Activated CD8-positive, alpha-beta memory T cell treated with anti-CD3 and anti-CD28 coated beads for 4 hours (primary cell): ENCODE measurements at places on chromosomes 11 and 22.

- DNase-seq, result no peak
These were observed 124.4 kb upstream of the PGR start for GRCh38 chr11:101254037-101254436.

DNA sequence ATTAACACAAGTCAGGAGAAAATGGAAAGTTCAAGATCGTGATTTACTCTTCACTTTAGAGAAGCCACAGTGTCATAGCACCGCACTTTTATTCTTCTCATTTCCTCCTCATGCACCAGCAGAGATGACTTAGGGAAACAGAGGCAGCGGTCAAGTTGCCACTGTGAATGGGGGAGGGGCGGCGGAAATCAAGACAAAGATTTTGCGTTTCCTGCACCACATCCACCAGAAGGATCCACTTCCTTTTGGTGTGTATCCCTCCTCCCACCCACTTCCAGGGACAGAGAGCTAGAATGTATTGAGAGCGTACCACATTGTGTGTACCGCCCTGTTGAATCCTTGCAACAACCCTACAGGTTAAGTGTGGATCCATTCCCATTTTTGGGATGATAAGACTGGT lies 21.8 kb downstream of the TSPAN18 start:
- DNase-seq, result no peak

DNA sequence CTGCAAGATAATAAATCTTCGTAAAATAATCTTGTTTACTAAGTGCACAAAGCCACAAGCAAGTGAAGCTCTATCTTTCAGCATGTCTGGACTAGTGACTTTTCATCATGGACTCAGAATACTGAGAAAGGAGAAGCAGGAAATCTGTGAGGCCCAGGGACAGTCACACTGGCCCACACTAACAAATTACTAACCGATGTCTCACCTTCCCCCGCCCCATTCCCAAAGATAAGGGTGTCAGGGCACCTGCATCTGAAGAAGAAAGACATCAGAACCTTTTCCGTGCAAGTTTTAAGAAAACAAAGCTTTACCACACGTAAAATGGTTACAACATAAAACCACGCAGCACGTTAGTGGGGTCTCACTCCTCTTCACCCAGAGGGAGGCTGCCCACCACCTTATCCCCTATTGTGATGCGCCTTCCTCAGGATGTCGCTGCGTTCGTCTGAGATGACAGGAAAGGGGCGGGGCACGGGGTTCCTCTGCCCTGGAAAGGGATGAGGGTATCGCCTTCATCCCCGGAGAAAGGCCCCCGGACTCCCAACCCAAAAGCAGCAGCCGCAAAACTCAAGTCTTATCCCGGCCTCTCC lies 616 bp downstream of the BTBD10 start:
- DNase-seq, result peak; percentile 30

DNA sequence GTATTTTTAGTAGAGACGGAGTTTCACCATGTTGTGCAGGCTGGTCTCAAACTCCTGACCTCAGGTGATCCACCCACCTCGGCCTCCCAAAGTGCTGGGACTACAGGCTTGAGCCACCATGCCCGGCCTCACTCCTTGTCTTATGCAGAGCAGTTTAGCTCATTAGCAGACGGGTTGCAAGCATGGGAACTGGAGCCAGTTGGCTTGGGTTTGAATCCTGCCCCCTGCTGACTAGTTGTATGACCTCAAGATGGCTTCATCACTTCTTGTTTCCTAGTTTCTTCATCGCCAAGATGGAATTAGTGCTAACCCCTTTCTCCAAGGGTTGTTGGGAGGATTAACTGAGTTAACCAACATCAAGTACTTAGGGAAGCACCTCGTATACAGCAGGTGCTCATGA lies 23.4 kb upstream of the RASD2 start:
- no peak for DNase-seq

DNA sequence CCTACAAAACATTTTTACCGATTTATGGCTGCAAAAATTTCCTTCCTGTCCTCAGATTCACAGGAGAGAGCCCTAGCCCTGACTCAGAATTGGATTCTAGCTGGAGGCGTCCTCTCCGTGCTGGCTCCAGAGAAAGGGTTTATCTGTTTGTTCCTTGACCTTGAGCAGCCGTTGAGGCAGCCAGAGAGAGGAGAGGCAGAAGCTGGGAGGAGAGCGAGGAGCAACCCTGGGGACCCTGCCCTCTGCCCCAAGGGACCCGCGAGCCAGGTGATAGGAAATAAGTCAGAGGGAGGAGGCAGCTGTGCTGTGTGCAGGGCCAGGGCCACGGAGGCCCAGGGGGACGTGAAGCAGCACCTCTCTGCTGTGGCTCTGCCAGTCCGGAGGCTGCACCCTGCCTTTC lies 75.6 kb downstream of the IGLL1 start:
- DNase-seq, result no peak

DNA sequence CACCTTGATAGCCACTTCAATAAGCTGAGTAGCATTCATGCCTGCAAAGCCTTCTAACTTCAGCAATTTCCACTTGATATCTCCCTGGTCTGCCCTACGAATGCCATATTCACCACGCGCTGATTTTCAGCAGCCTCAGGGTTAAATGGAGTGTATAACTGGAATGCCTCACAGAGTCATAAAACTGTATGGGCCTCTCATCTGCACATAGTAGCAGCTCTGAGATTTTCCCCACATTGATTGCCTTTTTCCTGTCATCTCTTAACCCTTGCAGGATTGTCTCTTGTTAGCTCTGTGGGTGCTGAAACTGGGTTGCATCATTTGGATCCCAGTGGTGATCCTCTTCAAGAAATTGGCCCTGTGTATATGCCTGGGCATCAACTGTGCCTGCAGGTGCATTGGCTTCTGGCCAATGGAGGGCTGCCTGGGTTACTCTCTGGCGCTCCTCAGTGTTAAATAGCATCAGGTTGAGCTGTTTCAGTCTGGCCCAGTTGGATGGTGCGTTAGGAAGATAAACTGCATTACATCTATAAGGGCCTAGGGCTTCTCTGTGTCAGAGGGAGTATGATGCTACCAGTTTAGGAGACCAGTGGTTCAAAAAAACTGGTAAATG lies 17.4 kb upstream of the GLYATL1 start:
- no peak for DNase-seq

DNA sequence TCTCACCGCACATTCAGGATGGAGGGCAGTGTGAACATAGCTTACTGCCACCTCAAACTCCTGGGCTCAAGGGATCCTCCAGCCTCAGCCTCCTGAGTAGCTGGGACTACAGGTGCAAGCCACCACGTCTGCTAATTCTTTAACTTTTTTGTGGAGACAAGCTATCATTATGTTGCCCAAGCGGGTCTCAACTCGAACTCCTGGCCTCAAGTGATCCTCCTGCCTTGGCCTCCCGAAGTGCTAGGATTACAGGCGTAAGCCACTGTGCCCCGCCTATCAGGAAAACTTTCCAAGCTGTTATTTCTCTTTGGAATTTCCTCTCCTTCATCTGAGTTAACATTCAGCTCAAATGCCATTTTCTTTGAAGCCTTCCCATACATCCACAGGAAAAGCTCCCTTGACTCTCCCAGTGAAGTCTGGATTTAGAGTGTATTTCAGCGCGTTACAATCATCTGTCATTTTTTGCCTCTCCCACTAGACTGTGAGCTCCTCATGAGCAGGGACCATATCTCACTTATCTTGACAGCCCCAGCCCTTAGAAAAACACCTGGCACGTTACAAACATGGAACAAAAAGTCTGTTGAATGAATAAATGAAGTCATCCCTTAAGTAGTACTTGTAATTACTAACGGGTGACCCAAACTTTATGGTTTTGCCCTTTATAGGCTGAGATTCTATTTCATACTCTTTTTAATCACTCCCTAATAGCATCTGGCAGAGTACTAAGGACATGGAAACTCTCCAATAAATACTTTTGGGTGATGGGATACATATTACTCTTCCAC lies 2.2 kb downstream of the MRTFA start:
- DNase-seq, result no peak

DNA sequence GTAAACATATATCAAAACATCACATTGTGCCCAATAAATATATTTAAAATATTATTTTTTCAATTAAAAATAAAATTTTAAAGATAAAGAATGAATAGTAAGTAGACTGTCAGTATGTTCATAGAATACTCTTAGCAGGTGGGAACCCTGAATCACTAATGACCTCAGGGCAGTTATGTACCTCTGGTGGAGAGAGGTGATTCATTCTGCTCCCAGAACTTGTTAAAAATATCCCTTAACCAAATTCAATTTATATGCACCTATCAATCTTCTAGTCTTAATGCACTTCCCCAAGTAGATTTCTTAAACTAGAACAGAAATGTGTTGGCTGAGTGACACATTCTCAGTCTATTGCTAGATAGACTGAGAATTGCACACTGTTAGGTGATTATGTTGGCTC lies 183.9 kb upstream of the SYN3 start:
- DNase-seq, result no peak

GRCh38 chr22:36048911-36049677 lies 20.5 kb upstream of the RBFOX2 start:
- no peak for DNase-seq

GRCh38 chr11:36313750-36314433 lies 17.8 kb downstream of the PRR5L start:
- no peak for DNase-seq

DNA sequence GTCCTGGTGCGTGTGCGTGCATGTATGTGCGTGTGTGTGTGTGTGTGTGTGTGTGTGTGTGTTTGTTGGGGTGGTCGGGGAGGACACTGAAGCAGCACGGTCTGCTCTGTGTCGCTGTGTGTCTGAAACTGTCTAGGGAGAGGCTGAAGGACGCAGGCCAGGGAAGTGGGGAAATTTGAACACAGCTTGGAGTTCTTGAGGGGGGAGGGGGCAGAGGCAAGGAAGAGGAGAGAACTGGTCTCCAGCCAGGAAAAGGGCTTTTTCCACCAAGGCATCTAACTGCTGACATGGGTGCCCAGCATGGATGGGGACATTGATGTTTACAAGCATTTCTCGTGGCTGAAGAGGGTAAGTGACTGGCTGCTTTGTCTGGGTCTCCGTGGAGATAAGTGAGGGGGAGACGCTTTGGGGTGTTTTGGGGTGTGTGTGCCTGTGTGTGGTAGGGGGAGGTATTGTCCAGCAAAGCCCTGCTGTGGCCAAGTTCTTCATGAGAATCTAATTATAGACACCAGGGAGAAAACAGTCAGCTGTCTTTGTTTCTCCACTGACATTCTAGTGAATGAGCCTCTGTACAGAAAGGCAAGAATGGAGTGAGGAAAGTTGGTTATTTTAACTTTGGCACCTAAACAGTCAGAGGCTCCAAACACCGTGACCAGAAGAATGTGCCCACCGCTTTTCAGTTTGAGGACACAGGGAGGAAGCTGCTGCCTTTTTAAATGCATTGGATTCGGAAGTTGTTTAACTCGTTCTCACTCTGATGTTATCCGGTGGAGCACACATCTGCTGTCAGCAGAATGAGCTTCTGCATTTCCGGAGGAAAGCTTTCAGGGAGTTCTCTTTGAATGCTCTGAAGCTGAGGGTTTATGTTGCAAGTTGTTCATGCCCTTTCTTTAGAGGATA lies 63.7 kb downstream of the PPFIBP2 start:
- no peak for DNase-seq

- no peak for DNase-seq
These were observed 61.1 kb downstream of the FDX1 start for GRCh38 chr11:110490886-110491285.

DNA sequence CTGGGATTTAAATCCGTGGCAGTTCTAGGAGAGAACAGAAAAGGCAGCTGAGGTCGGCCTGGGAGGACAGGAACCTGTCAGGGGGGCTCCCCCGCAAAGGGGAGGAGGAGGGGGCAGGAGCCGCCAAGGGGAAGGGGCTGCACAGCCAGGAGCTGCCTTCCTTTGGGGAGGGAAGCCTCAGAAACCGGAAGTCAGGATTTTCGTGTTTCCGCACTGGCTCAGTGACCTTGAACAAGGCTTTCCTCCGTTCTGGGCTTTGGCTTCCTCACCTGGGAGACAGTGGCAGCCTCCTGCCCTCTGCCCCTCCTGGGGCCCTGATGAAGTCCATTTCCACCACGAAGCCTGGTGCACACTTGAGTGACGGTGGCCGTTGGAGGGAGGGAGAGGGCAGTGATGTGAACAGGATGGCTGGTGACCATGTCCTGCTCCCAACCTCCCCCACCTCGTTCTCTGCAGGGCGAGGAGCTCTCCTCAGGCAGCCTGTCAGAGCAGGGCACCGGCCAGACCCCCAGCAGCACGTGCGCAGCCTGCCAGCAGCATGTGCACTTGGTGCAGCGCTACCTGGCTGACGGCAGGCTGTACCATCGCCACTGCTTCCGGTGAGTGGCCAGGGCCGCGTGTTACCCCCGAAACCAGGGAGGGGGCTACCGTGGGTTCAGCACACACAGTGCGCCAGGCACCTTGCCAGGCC lies 12.6 kb downstream of the MICALL1 start:
- no peak for DNase-seq

GRCh38 chr11:117759305-117759704 lies 37.7 kb downstream of the DSCAML1 start:
- DNase-seq, result no peak

DNA sequence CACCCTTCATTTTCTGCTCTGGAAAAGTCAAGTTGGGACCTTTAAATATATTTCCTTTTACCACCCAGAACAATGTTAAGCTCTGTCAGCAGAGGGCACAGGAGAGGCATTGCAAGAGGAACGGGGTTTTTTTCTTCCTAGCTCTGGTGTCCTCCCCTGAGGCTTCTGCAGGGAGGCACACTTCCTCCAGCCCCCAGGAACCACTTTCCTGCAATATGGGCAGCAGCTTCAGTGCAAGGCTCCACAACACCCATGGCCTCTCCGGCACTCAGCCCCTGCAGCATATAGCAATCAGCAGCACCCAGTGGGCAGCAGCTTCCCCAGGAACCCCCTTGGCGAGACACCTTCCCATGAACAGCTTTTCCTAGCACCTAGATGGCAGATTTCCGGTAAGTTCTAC lies 101.4 kb downstream of the SYT9 start:
- DNase-seq, result no peak

GRCh38 chr11:36840378-36840777 lies 242.3 kb upstream of the RAG2 start:
- no peak for DNase-seq

DNA sequence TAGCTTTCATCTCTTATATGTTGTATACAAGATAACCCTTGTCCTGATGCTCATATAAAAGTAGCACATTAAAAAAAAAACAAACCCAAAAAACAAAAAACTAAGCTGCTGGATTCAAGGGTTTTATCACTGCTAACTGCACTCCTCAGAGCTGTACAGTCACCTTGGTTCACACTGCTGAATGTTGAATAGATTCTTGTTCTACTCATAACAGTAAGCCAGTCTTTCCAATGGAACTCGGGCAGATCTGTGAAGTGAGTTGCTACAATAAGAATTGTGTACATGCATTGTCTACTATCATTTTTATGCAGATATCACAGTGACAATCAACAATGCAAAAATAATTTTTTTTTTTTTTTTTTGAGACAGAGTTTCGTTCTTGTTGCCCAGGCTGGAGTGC lies 4.7 kb downstream of the HARBI1 start:
- no peak for DNase-seq

GRCh38 chr11:69459848-69460539 lies 21.5 kb upstream of the LINC01488 start:
- DNase-seq, result no peak

DNA sequence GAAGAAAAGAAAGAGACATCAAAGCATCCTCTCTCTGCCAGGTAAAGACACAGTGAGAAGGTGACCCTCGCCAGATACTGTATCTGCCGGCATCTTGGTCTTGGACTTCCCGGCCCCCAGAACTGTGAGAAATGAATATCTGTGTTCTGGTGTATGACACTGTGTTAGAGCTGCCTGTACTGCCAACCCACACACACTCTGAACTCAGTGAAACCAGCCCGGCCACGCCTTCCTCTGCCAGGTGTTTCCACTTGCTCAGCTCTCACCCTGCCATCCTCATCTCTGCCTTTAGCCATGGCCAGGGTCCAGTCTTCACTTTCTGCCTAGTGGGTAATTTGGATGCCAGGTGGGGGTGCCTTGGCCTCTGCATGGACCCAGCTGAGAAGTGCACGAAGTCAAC lies 24.0 kb downstream of the CBX7 start:
- no peak for DNase-seq
